ENCODE measurements at places on chromosomes 16 and 17. TPM values are rescaled to one million over a fixed set of nuclear protein-coding genes. Genes with fewer than 3 reads are reported as not detected.
A peak's percentile ranks its signal among the peaks of the same experiment; 100 is the strongest.

PLEKHM1 gene
- 63.1 TPM for total RNA-seq

DNA sequence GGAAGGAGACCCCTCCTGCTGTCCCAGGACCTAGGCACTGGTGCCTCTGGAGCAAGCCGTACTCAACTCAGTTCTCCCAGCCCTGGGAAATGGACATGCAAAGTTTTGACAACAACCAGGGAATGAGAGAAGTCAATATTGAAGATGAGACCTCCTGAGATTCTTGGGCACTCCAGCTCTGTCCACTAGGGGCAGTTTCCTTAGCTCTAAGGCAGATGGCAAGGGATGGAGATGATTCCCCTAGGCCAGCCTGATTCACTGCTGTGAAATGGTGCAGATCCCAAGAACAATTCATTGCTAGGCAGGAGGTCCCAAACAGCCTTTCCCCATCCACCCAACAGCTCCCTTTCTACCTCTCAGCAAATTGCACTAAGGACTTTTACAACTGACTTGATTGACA, 20.5 kb upstream of the SDR42E2 start:
- peaks cover 23% of the 10 kb centered on the region for H3K27me3 ChIP-seq
- DNase-seq = no peak
- H3K27ac ChIP-seq = no peak overlapping the region

DNA sequence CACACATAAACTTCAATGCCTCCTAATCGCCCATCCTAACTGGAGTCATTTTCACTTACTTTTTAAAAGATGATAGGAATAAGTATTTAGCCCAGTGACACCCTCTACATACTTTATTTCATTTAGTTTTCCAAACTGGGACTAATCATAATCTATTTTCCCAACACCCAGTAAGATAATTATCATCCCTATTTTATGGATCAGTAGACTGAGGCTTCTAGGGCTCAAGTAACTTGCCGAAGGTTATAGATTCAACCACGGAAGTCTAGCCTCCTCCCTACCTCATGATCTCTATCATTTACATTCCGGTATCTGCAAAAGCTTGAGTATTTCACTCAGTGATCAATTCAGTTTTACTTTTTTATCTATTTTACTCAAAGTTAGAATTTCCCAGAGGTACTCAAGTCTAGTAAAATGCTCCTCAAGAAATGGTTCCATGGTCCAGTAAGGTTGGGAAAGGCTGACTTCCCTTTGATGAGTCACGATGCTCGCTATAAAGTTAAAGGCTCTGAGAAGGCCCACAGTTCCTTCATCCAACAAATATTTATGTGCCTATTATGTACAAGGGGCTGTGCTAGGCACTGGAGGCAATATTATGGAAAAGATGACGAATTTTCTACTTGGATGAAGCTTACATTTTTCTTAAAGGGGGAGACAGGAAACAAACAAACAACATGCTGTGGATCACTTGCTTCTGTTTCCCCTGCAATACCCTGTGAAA, 75.1 kb downstream of the TOX3 start:
- no peaks in the 10 kb centered on the region for H3K36me3 ChIP-seq
- DNase-seq = no peak
- no peak overlapping the region for H3K4me3 ChIP-seq
- H3K27me3 ChIP-seq = peaks cover 71% of the 10 kb centered on the region
- H3K27ac ChIP-seq = no peak overlapping the region

ASB16 gene
- not detected for total RNA-seq

C16orf89 gene
- 2.1 TPM for total RNA-seq

ZFPM1 gene
- 24.0 TPM for total RNA-seq

JPH3 gene
- 27.5 TPM for total RNA-seq

NPIPB8 gene
- total RNA-seq = not detected

- peaks cover 4% of the 10 kb centered on the region for H3K4me1 ChIP-seq
- H3K27ac ChIP-seq = no peak overlapping the region
- H3K4me3 ChIP-seq = no peak overlapping the region
- no peaks in the 10 kb centered on the region for H3K36me3 ChIP-seq
- H3K27me3 ChIP-seq = peaks cover 6% of the 10 kb centered on the region
These were observed 224.6 kb upstream of the N4BP1 start for GRCh38 chr16:48834576-48834975.

GRCh38 chr16:79212114-79212791, 388.3 kb downstream of the MAF start:
- no peak overlapping the region for H3K27ac ChIP-seq
- H3K4me1 ChIP-seq = no peaks in the 10 kb centered on the region
- peaks cover 5% of the 10 kb centered on the region for H3K36me3 ChIP-seq

DNA sequence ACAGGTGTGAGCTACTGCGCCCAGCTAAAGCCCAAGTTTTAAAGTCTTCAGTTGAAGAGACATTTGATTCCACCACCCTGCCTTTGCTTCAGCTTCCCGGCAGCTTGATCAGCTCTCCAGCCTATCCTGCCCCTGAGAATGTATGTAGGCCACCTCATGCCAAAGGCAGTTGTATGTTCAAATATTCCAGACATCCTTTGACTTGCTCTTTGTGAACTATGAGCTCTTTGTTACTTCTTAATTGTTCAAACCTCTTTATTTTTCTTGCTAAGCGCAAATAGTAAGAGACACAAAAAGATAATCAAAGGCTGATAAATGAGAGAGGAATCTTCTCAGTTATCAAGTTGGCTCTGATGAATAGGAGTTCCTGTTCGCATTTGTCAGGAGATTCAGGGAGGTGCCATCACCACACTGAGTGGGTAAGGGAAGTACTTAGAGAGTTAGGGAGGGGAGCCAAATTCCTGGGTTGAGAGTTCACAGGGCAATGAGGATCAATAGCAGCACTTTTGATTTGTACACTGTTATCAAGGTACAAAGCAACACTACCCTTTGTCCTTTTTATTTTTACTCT, 32.0 kb upstream of the SUPT4H1 start:
- H3K27me3 ChIP-seq = no peaks in the 10 kb centered on the region
- H3K36me3 ChIP-seq = no peaks in the 10 kb centered on the region
- DNase-seq = no peak
- H3K4me1 ChIP-seq = peaks cover 61% of the 10 kb centered on the region
- peak overlapping the region; percentile 16 for H3K4me3 ChIP-seq

EIF1 gene
- total RNA-seq = 677 TPM

TCAP gene
- 1.5 TPM for total RNA-seq

TBC1D3K gene
- total RNA-seq = not detected

OR4D1 gene
- total RNA-seq = not detected

DNA sequence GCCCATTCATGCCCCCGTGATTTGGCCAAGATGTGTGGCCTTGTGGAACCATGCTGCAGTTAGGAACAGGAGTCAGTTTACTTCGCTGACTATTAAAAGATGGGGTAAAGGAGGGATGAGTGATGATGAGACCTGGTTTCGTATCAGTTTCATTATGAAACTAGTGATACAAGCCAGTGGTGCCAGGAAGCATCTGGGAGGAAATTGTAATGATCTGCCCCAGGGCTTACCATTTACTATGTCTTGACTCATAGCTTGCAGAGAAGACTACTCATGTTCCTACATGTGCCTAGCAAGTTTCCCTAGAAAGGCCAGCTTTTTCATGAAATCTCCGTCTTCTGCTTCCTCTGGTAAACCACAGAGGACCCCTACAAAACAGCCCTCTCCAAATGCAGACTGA, 23.2 kb downstream of the CDH3 start:
- H3K27me3 ChIP-seq = no peaks in the 10 kb centered on the region
- peaks cover 11% of the 10 kb centered on the region for H3K4me1 ChIP-seq
- H3K36me3 ChIP-seq = no peaks in the 10 kb centered on the region
- DNase-seq = no peak

GRCh38 chr17:16585796-16586195, 16.8 kb upstream of the ZNF287 start:
- no peaks in the 10 kb centered on the region for H3K4me1 ChIP-seq
- no peak for DNase-seq
- H3K27ac ChIP-seq = no peak overlapping the region
- no peak overlapping the region for H3K4me3 ChIP-seq
- H3K36me3 ChIP-seq = peaks cover 4% of the 10 kb centered on the region

GRCh38 chr17:68832109-68832802, 122.9 kb downstream of the ABCA8 start:
- DNase-seq = no peak
- no peaks in the 10 kb centered on the region for H3K27me3 ChIP-seq
- no peaks in the 10 kb centered on the region for H3K4me1 ChIP-seq

DNA sequence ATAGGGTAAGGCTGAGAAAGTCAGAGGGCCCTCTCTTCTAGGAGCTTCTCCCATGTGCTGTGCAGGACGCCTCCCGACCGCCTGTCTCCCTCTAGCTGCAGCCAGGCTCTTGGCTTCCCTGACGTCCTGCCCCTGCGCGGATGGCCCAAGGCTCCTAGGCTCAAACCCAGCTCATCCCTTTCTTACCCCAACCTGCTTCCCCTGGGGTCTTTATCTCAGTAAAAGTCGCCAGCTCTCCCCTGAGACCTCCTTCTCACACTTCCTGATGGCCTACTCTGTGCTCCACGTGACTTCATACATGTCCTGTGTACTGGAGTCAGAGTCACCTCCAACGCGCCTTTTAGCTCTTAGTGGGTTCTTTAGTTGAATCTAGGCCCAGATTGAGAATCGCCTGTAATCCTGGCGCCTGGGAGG, 1.1 kb upstream of the ZNF747 start:
- H3K27ac ChIP-seq = peak overlapping the region; percentile 95
- no peak for DNase-seq
- H3K27me3 ChIP-seq = no peaks in the 10 kb centered on the region
- peaks cover 25% of the 10 kb centered on the region for H3K4me1 ChIP-seq
- peaks cover 15% of the 10 kb centered on the region for H3K36me3 ChIP-seq

GRCh38 chr16:65684230-65684629, 562.4 kb upstream of the CDH11 start:
- no peak for DNase-seq
- no peaks in the 10 kb centered on the region for H3K36me3 ChIP-seq
- no peak overlapping the region for H3K27ac ChIP-seq
- peaks cover 18% of the 10 kb centered on the region for H3K4me1 ChIP-seq
- H3K27me3 ChIP-seq = no peaks in the 10 kb centered on the region

DNA sequence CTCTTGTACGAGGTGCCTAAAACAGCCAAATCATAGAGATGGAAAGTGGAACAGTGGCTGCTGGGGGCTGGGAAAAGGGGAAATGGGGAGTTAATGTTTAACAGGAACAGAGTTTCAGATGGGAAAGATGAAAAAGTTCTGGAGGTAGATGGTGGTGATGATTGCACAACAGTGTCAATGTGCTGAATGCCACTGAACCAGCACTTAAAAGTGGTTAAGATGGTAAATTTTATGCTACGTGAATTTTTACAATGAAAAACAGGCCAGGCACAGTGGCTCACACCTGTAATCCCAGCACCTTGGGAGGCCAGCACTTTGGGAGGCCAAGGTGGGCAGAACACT, 130.4 kb downstream of the C16orf78 start:
- no peaks in the 10 kb centered on the region for H3K27me3 ChIP-seq
- no peak overlapping the region for H3K4me3 ChIP-seq
- H3K27ac ChIP-seq = no peak overlapping the region
- peaks cover 10% of the 10 kb centered on the region for H3K36me3 ChIP-seq
- H3K4me1 ChIP-seq = peaks cover 22% of the 10 kb centered on the region
- DNase-seq = no peak

DNA sequence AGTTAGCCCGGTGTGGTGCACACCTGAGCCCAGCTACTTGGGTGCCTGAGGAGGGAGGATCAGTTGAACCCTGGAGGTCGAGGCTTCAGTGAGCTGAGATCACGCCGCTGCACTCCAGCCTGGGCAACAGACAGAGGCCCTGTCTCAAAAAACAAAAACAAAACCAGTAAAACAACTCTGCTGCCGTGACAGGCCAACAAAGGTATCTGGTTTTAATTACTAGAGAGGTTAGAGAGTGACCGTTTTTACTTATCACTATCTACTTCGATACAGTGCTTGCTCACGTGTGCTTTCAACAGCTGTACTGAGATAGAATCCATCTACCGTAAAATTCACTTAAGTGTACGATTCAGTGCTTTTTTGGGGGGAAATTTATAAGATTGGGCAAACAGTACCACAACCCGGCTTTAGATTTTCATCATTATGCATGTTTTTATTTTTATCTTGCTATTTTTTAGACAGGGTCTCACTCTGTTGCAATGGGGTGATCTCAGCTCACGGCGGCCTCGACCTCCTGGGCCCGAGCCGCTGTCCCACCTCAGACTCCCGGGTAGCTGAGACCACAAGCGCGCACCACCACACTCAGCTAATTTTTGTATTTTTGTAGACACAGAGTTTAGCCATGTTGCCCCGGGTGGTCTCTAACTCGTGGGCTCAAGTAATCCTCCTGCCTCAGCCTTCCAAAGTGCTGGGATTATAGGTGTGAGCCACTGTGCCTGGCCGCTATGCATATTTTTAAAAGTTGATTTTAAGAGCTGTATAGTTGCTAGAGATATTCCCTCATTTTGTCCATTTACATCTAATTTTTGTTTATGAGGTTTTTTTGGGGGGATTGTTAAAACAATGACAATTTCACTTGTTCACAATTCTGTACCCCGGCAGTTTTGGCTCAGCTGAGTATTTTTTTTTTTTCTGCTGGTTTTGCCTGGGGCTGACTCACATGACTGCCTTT, 30.9 kb downstream of the SERPINF1 start:
- H3K4me3 ChIP-seq = peak overlapping the region; percentile 22
- H3K27ac ChIP-seq = peak overlapping the region; percentile 68
- no peak for DNase-seq
- no peaks in the 10 kb centered on the region for H3K27me3 ChIP-seq
- peaks cover 18% of the 10 kb centered on the region for H3K36me3 ChIP-seq

GRCh38 chr17:17579691-17580090, 11.8 kb downstream of the PEMT start:
- H3K4me3 ChIP-seq = no peak overlapping the region
- no peaks in the 10 kb centered on the region for H3K36me3 ChIP-seq
- no peaks in the 10 kb centered on the region for H3K27me3 ChIP-seq
- H3K4me1 ChIP-seq = peaks cover 27% of the 10 kb centered on the region

DNA sequence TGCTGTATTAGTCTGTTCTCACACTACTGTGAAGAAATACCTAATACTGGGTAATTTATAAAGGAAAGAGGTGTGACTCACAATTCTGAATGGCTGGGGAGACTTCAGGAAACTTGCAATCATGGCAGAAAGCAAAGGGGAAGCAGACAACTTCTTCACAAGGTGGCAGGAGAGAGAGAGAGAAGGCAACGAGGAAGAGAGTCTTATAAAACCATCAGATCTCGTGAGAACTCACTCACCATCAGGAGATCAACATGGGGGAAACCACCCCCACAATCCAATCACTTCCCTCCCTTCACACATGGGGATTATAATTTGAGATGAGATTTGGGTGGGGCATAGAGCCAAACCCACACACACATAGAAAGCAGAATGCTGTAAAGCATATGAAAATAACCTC, 896.2 kb downstream of the CDH11 start:
- H3K27me3 ChIP-seq = peaks cover 3% of the 10 kb centered on the region
- no peaks in the 10 kb centered on the region for H3K4me1 ChIP-seq
- no peak overlapping the region for H3K27ac ChIP-seq
- DNase-seq = no peak

GRCh38 chr17:40430272-40431230, 12.7 kb upstream of the IGFBP4 start:
- H3K4me3 ChIP-seq = no peak overlapping the region
- H3K27ac ChIP-seq = no peak overlapping the region
- H3K4me1 ChIP-seq = no peaks in the 10 kb centered on the region
- H3K27me3 ChIP-seq = no peaks in the 10 kb centered on the region
- peak; percentile 50 for DNase-seq

Data from type B pancreatic cell (in vitro differentiated cells).